ENCODE measurements at places on chromosomes 6 and 20.
A peak's percentile ranks its signal among the peaks of the same experiment; 100 is the strongest.

DNA sequence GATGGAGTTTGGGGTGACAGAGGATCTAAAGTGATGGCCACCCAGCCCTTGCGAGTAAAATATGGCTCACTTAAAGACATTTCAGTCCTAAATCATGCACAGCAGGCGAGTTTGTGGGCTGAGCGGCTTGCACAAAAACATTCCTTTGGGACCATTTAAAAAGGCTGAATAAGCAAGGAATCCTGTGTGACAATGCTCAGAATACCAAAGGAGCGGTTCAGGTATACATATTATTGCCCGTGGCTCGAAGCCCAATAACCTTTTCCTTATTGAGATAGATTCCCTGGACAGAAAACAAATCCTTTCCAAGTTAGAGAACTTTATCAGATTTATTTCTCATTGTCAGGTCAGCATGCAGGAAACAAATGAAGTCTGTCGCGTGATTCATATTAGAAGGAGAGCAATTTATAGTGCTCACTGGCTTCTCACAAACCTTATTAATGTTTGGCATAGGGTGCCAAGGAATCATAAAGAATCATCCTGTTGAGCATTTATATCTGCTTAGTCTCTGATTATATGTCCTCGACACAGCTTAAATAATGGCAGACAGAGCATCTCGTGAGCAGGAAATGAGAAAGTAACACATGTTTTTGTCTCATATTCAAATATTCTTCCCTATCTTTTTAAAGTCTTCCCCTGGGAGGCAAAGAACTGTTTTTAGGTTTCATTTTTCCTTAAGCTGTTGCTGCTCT is 121.3 kb downstream of the TRMT11 start:
- no peak for DNase-seq

DNA sequence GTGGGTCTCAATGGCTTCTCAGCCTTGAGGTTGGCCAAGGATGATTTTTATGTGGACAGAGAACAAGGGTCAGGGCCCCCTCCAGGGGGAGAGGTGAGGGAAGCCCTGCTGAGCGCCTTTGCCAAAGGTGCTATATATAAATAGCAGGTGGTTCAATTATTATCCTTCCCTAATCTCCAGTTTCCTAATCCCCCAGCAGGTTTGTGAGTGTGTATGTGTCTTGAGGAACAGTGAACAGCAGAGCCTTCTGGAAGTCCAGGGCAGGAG is 3.2 kb upstream of the SIRPA start:
- no peak for DNase-seq

DNA sequence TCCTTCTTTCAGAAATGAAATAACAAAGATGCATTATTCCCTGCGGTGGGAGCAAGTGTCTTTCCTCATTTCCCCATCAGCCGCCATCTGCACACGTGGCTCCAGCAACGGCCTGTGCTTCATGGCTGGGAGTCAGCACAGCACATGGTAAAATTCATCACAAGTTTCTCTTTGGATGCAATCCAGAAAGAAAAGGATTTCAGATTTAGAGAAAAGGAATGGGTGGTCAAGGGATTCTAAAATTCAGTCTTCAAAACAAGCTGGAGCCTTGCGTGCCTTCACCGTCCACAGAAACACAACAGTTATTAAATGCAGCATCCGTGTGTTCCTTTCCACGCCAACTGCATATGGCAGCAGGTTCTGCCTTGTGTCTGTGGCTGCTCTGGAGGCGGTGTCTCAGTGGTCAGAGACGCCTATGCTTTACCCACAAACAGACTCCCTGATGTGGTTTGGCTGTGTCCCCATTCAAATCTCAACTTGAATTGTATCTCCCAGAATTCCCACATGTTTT is 107.6 kb downstream of the THBS2 start:
- DNase-seq = no peak

DNA sequence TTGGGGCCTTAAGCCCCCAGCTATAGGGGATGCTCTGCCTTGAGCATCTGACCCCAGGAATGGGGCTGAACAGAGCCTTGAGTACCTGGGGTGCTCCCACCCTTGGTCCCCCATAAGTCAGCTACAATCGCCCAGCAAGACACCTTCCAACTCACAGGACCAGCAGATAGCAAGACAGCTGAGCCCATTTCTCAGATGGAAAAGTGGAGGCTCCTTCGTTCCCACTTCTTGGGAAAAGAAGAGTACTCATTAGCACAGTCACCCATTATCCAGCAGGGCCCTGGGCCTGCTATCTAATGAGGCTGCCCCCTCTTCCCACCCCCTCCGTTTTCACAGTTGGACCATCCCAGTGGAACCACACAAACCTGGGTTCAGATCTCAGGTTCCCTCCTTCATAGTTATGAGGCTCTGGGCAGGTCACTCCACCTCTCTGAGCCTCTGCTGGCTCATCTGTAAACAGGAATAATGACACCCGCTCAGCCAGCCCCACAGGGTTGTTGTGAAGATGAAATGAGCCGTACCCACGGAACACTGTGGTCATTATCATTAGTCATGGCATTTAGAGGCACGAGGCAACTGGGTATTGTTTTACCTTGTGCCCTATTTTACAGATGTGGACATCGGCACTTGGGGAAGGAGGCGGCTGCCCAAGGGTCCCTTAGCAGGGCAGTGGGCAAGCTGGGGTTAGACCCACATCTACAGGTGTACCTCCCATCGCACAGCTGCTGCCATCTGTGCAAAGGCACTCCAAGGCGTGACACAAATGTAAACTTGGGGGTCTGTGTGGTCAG is 4.5 kb downstream of the LPIN3 start:
- peak; percentile 17 for DNase-seq

DNA sequence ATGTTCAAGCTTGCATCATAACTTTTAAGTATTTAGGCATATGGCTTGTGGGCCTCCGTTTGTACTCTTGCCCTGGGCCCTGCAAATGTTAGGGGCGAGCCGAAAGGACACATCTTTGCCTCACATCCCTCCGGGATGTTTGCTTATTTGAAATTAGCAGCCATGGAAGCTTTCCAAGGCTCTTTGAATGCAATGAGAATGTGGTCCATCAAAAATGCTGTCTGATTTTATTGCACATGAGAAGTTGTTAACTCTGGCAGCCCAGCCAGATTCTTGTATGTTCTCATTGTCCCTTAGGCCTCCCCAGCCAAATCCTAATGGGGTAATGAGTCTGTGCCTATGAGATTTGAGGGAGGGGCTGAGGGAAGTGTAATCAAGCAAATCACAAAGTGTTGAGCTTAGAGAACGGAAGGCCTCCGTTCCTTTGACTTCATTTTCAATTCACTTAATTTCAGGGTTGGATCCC is 261.2 kb upstream of the MARCKS start:
- no peak for DNase-seq

GRCh38 chr6:71510057-71510713 is 221.6 kb downstream of the OGFRL1 start:
- peak; percentile 82 for DNase-seq
